Activated T-cell treated with anti-CD3 and anti-CD28 coated beads, Interleukin-2, amount 50 U/mL, for 72 hours (primary cell): ENCODE measurements at places on chromosomes 5 and 9. TPM values are rescaled to one million over a fixed set of nuclear protein-coding genes. Genes with fewer than 3 reads are reported as not detected.

APC gene
- 22.0 TPM for total RNA-seq

INSL6 gene
- total RNA-seq, result not detected

- DNase-seq, result no peak
Observed at GRCh38 chr5:55427157-55427556, 107.6 kb downstream of the PLPP1 start.

DNA sequence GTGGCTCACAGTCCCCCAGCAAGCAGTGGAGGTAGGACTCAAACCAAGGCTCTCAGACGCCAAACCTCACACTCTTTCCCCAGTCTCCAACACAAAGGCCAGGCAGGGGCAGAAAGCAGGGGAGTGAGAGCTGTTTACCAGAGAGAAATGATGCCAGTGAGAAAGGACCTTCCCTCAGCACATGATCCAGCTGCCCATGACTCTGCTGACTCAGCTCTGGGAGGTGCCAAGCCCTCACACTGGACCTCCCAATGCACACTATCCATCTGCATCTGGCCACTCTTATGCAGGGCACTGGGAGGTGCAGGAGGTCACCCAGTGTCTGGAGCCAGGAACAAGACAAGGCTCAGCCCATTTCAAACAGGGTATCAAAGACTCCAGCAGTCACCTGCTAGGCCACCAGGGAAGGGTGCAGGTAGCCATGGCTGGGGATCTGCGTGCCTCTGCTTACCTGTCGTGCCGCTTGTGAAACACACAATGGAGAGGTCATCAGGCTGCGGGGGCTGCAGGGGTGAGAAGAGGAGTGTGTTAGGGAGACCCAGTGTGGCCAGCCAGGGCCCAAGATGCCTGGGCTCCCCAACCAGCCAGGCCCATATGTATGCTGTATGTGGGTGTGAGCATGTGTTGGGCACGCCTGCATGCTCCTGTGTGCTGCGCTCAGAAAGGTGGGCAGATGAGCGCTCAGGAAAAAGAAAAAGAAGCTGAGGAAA lies 26.3 kb downstream of the ACSL6 start:
- DNase-seq, result no peak

DNA sequence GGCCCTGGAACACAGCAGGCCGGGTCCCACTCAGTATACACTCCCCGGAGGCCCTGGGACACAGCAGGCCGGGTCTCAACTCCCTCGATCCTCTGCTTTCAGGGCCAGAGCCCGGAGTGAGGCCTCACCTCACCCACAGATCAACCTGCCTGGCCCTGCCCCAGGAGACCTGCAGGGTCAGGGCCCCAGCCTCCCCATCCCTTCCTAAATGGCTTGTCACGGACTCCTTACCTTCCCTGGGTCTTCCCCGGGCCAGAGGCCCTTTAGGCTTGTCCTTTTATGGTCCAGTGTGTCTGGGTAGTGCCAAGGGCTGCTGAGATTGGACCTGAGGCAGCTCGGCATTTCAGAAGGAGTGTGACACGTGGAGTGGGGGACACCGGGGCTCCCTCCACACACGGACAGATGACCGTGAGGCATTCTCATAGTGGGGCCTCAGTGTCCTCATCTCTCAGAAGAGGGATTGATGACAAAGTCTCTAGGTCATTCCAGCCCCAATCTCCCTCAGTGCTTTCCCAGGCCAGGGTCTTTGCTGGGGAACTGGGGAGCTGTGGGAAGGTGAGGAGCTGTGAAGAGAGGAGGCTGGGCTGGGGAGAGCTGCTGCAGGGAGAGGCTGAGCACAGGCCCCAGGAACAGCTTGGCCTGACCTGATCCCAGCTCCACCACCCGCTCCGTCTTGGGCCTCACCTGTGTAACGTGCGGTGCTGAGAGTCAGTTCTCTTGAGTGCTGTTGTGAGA lies 18.0 kb upstream of the PLEKHG4B start:
- DNase-seq, result no peak

DNA sequence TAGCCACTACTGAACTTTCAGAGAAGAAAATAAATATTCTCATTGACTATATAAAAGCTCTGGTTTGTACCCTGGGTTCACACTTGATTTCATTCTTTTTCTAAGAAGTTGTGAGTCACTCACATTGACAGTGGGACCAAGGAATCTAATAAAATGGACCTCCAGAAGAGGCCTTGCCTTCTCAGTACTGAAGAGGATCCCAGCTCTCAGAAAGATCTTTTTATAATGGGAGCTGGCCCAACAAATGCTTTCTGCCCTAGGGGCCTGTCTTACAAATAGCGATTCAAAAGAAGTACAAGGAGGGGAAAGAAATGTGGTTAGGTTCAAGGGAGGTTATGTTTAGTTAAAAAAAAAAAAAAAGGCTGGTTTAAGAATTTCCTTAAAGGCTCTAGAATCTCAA lies 237.9 kb downstream of the ISL1 start:
- no peak for DNase-seq

GRCh38 chr9:132238992-132239391 lies 77.1 kb downstream of the NTNG2 start:
- DNase-seq, result no peak

DNA sequence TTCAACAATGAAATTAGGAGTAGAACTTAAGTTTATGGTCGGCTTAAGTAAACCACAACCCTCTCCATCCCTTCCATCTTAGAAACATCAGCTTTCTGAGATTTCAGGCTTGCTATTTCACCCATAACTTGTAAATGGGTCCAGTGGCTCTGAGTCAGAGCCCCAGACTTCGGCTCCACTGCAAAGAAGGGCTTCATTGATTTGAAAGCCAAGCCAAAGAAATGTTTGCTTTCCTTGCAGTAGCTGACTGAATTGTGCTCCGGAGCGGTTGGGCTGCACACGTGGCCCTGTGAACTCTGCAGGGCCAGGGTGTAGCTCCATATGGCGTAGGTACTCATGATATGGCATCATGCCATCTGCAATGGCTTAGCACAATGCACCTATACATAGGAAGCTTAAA lies 57.0 kb downstream of the NREP start:
- DNase-seq, result no peak

DNA sequence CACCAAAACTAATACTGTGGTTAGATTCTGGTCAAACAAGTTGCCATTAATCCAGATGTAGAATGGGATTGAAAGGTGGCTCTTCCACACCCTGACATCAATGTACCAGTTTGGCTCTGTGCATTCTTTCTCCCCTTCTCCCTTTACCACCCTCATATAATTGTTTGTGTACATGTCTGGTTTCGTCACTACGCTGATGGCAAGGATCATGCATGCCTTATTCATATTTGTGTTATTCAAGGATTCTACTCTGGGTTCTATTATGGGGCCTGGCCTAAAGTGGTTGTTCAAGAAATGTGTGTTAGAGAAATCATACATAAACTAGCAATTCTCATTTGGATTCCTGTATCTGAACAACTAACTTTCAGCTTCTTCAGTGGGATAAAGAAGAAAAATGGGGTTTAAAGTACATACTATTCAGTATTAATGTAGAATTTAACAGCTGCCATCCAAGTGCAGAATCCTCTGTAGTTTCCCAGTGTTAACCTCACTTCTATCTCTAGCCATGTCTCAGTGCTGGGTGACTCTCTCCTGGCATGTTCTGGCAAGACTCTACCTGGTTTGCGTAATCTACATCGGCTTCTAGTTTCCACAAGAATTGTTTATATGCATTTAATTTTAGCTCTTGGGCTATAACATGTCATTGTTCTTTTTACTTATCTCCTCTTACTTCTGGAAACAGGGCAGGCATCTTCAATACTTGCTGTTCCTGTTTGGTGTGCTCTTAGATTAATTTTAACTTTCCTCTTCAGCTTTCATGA lies 27.9 kb upstream of the CDKN2B start:
- no peak for DNase-seq

GRCh38 chr5:154465169-154465568 lies 12.9 kb downstream of the HAND1 start:
- DNase-seq, result no peak
